T-helper 17 cell (primary cell): ENCODE measurements at places on chromosomes 7 and 10. TPM values are rescaled to one million over a fixed set of nuclear protein-coding genes. Genes with fewer than 3 reads are reported as not detected.

The DNAJC12 gene
- not detected for total RNA-seq

DNA sequence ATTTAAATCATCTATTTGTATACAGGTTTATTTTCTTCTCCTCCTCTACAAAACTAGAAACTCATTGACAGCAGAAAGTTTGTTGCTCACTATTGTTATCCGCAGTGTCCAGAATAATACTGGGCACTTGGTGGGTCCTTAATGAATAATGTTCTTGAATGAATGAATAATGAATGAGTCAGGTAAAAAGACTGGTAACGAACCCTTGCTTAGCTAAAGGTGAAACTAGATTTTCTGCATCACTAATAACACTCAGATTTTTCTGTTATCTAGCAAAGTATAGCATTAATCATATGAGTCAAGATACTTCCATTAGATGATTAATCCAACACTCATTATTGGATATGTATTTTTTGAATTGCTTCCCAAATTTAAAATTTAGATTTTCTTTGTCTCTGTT is 953.2 kb downstream of the SORCS3 start:
- no peak for DNase-seq

The MSS51 gene
- total RNA-seq, result 2.6 TPM

The TMEM178B gene
- total RNA-seq, result 0.96 TPM

DNA sequence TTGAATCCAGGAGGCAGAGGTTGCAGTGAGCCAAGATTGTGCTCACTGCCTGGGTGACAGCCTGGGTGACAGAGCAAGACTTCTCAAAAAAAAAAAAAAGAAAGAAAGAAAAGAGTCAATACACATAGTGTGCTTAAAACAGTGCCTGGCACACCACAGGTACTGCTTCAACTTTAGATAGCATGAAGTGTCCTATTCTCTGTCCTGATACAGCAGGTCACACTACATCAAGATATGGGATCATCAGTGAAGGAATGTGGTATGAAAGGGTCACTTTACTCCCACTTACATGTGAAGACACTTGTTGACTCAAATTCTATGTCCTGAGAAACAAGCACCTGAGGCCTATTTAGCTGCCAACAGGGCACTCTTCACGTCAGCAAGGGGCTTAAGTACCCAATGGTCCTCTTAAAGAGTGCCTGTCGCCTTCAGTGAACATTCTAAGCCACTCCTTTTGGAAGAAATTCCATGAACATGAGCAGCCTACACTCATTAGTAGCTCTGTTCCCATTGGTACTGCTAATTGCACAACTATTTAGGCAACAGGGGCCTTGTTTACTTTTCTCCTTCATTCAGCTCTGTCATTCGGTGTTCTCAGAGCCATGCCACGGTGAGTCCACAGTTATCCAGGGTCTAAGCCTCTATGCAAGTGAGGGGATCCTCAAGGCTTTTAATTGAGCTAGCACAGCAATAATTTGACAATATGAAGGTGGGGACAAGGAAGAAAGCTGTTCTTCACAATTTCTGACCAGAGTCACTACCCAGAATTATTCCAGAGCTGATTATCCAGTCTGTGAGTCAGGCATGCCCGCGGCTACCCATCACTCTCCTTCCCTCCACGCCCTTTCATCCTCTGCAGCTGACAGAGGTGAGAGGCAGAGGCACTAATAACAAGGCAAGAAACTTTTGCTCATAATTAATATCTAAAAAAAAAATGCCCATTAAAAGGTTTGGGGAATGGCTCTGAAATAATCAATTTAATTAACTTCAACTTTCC is 56.6 kb upstream of the PTN start:
- DNase-seq, result no peak

The IL6 gene
- total RNA-seq, result 0.57 TPM

The SEMA3E gene
- total RNA-seq, result not detected

- no peak for DNase-seq
Measured at GRCh38 chr7:43022008-43022407, 89.8 kb downstream of the MRPL32 start.

- no peak for DNase-seq
Measured at GRCh38 chr7:40538281-40538680, 403.5 kb downstream of the SUGCT start.

- DNase-seq, result no peak
Measured at GRCh38 chr7:11177793-11178192, 204.1 kb downstream of the PHF14 start.

DNA sequence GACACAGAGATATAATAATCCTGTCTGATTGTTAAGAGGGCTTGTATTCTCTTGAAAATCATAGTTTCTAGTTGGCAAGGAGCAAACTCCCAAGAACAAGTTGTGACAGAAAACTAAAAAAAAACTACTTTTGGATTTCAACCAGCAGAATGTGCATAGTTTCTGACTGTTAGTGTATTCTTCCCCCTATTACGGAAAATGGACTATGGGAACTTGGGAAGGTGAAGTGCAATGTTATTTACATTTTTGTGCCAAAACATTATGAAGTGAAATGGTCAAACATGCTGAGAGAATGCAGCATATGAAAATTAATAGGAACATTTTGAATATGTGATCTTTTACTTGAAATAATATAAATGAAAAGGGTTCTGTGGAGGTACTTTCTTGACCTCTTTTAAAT is 660.8 kb downstream of the SUGCT start:
- DNase-seq, result no peak
